ENCODE measurements at places on chromosomes 1 and 21.
A peak's percentile ranks its signal among the peaks of the same experiment; 100 is the strongest.

DNA sequence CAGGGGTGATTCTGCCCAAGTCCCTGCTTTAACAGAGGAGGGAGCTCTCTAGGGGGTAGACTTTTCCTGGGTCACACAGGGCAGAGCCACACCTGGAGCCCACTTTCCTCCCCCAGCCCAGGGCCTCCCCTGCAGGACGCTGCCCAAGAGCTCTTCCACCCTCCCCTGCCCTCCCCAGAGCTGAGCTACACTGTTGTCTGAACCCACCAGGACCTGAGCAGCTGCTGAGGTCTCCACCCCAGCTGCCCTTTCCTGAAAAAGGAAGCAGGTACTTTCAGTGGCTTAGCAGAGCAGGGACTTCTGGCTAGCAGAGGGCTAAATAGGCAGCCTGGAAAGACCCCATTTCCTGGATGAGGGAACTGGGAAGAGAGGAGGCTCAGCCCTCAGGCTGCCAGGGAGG is 169.3 kb upstream of the ETV3 start:
- no peak for DNase-seq

DNA sequence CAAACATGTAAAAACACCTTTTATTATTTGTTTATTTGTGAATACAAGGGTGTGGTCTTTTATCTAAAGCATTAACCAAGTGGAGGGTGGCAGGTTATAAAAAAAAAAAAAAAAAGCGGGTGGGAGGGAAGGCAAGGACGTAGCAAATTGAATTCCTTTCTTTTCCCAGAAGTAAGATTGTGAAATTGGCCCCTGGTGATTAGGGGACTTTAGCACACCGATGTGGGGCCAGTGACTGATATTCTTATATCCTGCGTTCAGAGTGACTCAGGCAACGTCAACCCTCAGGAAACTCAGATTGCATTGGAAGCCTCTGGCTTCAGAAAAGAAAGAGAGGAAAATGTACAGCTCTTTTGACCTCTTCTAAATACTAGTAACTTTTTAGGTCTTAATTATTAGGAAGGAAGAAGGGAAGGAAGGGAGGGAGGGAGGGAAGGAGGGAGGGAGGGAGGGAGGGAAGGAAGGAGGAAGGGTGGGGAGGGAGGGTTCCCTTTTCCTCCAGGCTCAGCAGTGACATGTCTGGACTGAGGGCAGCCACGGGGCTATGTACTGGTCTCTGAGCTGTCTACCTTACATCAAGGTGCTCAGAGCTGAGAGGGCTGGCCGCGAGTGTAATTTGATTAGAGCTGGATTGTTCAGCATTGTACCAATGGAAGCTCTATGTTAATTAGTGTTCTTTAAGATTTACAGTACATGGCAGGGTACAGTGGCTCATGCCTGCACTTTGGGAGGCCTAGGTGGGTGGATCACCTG is 30.2 kb downstream of the EVA1C start:
- no peak for DNase-seq

GRCh38 chr1:21318057-21318713 is 27.9 kb upstream of the ECE1 start:
- DNase-seq = no peak

DNA sequence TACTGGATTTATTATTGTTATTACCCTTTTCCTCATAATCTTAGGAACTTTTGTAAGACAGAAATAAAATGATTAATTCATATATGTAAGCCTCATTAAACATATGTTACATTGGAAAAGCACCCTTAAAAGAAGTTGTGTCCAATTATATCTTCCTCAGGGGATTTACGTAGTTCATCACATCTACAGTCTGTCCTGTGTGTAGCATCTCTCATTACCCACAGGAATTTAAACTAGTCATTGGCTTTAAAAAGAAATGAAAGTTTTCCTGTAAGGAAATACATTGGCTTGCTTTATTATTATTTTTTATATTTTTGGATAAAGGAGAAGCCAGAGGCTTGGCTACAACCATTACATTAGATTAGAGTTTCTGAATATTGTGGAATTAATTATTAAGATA is 56.1 kb downstream of the SWT1 start:
- DNase-seq = no peak

DNA sequence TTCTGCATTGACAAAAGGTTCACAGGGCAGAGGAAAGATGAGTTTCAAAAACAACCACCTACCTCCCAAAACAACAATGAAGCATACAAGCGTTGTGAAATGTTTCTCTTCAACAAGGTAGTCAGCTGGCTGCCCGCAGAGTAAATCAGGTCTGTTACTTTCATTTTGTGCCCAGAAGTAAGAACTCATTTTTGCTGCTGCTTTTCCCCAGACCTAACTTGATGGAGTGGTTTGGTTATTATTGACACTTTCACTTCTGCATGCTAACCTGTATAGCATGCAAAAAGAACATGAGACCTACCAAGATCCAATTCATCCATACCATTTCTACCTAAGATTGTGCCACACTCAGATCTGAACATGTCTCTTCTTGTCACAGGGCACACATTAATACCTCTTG is 1.3 kb downstream of the SLC9C2 start:
- DNase-seq = no peak

GRCh38 chr21:46097336-46098293 is at the start of gene COL6A2:
Gene COL6A2, plus strand, starts transcription at chr21:46098112.
- peak; percentile 57 for DNase-seq

GRCh38 chr1:27973771-27974416 is 14.1 kb downstream of the XKR8 start:
- no peak for DNase-seq

DNA sequence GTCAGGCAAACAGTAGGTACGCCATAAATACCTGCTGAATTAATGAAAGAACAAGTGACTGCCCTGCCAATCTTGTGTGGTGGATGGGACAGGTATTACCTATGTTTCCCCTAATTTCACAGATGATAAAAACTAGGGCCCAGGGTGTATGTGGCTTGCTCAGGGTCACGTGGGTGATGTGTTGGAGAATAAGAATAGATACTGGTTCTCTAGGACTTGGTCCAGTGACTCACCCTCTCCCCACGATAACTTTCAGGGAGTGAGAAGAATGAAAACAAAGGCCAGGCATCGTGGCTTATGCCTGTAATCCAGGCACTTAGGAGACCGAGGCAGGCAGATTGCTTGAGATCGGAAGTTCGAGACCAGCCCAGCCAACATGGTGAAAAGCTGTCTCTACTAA is 26.7 kb downstream of the SLC26A9 start:
- DNase-seq = no peak

DNA sequence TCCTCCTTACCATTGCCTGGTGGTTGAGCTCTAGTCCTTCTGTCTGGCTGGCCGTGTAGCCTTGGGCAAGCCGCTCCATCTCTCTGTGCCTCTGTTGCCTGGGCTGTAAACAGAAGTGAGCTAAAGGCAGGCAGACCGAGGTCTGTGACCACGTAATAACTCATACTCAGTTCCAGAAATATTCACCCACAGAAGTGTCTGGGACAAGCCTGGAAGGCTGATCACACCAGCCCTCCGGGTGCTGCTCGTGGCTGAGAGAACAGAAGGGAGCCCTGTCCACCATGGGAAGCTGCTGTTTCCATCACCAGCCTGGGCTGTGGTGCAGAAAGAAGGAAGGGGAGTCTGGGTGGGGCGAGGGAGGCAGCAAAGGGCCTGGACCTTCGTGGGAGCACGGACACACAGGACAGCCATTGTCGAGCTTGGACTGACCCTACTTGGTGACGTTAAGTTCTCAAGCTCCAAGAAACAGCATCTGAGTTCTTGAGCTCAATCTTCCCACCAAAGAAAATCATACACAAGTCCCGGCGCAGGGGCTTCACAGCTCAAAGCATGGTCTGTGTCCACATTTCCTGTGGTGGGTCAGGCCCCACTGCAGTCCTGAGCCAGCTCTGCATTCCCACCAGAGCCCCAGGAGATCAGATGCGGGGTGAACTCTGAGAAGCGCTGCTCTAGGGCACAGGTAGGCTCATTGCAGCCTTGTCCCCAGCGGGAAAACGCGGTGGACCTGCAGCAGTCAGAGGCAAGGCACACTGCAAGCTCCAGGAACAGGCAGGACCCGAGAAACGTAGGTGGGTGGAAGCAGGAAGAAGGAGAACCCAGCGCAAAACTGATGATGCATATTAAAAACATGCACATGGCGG is 61.8 kb downstream of the RUNX3 start:
- DNase-seq = no peak
